Right renal cortex interstitium (tissue), 3 donors: ENCODE measurements at places on chromosomes 16 and 17. TPM values are rescaled to one million over a fixed set of nuclear protein-coding genes. Genes with fewer than 3 reads are reported as not detected.

KRT38 gene
- not detected for polyA plus RNA-seq

KRT24 gene
- not detected for polyA plus RNA-seq

FZD2 gene
- polyA plus RNA-seq, result 26.1 TPM

TM4SF5 gene
- 1.4 TPM for polyA plus RNA-seq
